ENCODE measurements at places on chromosomes 2 and 18.
A peak's percentile ranks its signal among the peaks of the same experiment; 100 is the strongest.

GRCh38 chr2:6948677-6949351 lies 31.6 kb downstream of the RNF144A start:
- DNase-seq, result no peak

- no peak for DNase-seq
Measured at GRCh38 chr2:49979421-49979820, 825.1 kb upstream of the FSHR start.

DNA sequence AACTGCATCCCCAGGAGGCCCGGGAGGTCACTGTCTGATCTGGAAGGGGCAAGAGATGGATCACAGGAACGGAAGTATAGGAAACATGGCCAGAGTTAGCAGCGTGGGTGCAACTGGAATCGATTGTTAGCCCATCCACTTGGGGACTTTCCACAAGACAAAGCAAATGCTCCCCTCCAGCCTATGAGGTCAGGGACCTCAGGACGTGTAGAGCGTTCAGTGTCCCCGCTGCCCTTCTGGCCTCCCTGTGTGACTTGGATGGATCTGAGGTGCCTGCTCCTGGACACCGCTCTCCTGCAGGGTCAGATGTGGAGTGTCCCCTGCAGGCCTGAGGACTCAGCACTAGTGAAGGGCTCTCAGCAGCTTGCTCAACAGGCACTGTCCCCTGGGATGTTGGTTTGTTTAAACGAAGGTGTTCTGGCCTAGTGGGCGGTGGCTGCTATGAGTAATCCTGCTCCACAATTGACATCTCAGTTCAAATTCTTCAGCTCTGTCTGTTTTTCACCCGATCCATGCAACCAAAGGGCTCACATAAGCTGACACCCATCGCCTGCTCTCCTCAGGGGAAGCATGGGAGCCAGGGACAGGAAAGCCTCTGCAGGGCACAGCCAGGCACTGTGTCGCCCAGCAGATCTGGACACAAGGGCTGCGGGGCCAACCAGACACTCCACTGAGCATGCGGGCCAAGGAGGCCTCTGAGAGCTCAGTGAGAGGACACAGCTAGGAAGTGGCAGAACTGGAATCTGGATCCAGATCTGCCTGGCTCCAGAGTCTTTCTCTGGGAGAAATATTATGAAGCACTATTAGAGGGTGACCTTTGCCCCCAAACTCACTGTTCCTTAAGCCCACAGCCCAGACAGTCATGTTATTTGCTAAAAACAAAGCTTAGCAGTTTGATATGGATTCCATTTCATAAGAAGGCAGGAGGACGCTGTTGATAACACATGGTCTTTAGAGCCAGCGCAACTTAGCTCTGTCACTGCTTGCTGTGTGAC lies 78.5 kb downstream of the RHOB start:
- no peak for DNase-seq

- peak; percentile 44 for DNase-seq
Measured at GRCh38 chr2:84857566-84857965, 23.3 kb downstream of the TRABD2A start.

GRCh38 chr2:72999729-73000725 lies 71.5 kb downstream of the SFXN5 start:
- DNase-seq, result peak; percentile 45

GRCh38 chr2:238586931-238587775 lies 160.4 kb downstream of the ASB1 start:
- DNase-seq, result no peak

GRCh38 chr2:230068651-230069055 lies at the start of gene SLC16A14:
TSS of gene SLC16A14 (minus strand) at chr2:230068924. CDS start at chr2:230059352, 9,572 bp downstream.
- DNase-seq, result no peak

GRCh38 chr18:74234326-74235171 lies 57.2 kb downstream of the CYB5A start:
- DNase-seq, result no peak

- DNase-seq, result no peak
Measured at GRCh38 chr2:135512099-135512498, 18.9 kb downstream of the ZRANB3 start.

DNA sequence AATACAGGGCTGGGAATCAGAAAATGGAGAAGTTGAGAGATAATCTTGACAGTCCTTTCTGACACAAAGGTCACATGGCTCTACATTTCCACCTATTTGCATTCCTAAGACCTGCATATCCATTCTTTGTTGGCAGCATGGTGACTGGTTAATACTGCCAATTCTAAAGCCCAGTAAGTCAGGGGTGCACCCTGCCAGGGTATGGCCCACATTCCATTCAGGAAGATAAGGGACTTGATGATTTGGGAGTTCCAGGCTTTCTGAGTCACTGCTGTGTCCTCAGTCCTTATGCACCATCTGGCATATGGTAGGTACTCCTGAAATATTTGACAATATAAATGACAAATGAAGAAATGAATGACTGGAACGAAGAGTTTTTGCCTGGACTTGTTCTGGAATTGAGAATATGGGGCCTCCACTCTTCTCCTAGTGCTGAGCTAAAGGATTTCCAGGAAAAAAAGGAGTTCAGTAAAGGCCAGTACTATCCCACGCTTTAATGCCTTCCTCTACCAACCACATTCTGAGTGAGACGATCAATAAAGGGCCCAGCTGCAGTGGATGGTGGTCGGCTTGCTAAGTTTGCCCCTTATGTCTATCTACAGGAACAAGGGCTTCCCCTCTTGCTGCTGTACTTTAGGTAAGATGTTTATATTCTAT lies 31.7 kb upstream of the EIF2AK3 start:
- DNase-seq, result no peak

DNA sequence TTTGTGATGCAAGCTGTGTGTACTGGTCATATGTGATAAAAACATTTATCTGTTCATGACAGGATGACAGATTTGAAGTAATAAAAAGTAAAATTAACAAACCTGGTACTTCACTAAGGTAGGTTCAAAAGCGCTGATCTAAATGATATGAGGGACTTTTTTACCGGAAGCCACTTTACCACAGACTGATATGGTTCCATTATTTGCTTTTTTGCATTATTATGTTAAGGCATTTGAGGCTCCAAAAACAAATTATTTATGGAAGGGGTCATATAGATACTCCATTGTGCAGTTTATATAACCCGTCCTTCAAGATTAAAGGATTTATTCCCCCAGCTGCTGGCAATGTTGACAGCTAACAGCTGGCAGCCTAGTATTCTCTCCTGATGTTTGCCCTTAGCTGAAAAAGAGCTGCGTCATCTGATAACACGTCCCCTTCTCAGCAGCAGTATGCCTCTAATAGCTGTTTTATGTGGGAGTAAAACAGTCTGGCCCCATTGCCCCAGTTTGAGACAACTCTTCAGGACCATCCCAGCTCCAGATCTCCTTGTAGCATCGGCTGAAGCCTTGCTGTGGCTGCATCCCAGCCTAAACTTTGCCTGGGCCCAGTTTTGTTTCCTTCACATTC lies 84.8 kb upstream of the XIRP2 start:
- DNase-seq, result no peak

DNA sequence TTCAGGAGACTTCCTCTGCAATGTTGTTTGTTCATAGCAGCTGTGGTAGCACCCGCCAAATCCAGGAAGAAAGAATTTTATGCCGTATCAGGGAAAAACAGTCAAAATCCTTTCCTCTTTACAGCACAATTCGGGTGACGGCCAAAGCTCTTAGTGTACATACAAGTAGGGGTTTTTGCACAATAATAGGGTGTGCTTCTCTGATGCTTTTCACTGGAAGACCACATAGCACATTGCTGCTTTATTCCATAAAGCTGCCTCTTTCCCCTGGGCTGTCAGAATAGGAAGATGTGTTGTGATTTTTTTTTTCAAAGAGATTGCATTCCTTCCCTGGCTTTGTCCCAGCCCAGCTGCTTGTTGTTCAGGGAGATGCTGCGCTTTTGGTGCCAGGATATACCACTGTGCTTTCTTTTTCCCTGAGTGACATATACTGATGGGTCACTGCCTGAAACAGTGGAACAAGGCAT lies 27.2 kb upstream of the LANCL1 start:
- DNase-seq, result no peak

- no peak for DNase-seq
Measured at GRCh38 chr18:76824754-76825153, 2.4 kb downstream of the ZNF236 start.
